ENCODE measurements at places on chromosomes 16 and 17.

DNA sequence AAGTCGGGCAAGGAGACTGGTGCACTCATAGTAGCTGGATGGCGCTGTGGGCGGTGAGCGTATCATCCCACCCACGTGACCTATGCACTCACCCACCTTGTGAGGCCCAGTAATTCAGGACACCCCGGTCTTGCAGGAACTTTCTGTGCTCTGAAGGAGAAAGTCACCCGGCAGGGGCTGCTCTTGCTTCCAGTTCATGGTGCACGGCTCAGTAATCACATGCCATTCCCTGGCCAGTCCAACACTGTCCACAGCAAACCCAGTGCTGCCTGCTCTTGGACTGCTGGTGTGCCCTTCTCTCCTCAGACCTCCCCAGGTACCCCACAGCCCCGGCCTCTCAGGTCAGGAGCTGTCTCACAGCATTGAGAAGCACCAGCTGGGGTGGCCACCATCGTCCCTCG lies 16.4 kb upstream of the RHBDF2 start:
- no peak for DNase-seq

DNA sequence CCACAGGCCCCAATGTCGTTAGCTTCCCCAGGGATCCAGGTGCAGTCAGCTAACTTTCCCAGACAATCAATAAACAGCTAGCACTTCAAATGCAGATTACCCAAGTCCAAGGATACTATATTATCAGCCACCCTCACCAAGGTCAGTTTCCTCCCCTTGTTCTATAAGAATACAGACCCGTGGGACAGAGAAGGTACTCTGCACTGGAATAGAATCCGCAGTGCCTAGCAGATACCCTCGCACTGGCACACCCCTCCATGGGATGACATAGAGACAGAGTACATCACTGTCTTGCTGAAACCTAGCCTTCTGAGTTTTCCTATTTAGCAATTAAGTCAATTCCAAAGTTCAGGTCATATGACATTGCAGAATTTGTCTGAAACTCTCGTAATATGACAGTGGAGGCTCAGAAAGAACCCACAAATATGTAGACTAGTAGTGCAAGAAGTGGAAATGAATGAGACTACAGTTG lies 40.0 kb upstream of the ABCA10 start:
- no peak for DNase-seq

DNA sequence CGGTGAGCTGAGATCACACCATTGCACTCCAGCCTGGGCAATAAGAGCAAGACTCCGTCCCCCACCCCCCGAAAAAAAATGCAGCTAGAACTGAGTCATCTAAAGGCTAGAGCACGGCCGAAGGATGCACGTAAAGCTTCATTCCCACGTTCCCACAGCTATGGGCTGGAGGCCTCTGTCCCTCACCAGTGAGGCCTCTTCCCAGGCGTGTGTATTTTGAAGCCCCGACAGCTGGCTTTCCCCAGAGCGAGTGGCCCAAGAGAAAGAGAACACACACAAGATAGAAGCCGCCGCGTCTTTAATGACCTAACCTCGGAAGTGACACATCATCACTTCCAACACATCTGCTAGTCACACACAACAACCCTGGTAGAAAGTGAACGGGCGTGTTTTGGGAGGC lies 6.6 kb upstream of the KCTD5 start:
- DNase-seq, result no peak

DNA sequence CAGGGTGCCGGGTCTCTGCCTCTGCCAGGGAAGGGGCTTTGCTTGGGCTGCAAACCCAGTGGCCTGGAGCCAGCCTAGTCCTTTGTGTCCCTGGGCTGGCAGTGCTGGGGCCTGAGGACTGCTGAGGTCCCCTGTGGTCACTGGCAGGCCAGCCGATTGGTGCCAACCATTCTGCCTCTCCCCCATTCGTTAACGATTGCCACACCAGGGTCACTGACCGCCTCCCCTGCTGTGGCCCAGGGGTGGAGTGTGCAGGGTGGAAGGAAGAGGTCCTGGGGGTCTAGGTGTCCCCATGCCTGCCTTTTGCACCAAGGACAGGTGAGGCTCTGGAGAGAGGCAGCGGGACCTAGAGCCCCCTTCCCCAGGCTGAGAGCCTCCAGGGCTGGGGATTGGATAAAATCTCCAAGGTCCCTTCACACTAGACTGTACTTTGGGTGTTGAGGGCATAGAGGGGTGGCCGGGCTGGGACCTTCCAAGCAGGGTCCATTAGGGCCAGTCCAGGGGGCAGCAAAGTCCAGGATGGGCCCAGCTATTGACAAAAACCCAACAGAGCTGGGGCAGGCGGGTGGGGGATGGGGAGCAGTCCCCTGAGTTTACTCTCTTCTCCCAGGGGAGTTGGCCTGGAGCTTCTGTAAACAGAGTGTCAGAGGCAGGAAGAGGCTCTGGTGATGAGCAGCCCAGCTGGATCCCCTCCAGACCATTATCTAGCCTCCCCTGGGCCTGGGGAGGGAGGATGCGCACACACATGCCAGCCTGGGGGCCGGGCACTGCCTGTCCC lies 1.1 kb downstream of the VASN start:
- DNase-seq, result no peak

GRCh38 chr16:85491058-85491771 lies 121.9 kb upstream of the GSE1 start:
- no peak for DNase-seq

GRCh38 chr17:4733073-4733531 lies 1.9 kb downstream of the MED11 start:
- DNase-seq, result no peak

DNA sequence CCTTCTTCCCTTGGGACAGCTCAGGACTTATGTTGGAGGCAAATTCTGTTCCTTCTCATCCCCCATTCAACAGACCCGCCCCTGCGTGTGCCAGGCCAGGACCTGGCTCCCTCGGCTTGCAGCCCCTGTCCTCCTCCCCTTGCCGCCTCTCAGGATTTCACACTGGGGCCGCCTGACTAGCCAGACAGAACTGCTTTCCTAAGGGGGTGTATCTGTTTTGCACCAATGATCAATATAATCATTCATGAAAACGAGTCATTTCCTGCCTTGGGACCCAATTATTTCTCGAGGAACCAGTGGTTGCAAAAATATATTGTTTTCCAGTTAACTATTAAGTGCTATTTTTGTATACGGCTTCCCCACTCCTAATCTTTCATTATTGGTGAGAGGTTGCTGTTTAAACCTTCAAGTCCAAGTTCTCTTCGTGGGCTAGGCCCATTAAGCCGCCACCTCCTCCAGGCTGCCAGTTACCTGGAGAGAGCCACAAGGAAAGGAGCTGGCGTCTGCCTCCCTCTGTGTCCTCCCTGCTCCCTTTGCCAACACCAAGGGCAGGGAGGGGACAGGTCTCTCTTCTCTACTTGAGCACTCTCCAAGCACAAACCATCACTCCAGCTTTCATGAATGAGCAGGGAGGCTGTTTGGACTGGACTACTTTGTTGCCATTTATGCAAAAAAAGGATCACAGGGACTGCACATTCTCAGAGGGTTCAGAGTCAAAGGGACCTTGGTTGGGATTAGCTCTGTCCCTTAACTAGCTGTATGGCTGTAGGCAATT lies 8.9 kb downstream of the DCAKD start:
- no peak for DNase-seq

DNA sequence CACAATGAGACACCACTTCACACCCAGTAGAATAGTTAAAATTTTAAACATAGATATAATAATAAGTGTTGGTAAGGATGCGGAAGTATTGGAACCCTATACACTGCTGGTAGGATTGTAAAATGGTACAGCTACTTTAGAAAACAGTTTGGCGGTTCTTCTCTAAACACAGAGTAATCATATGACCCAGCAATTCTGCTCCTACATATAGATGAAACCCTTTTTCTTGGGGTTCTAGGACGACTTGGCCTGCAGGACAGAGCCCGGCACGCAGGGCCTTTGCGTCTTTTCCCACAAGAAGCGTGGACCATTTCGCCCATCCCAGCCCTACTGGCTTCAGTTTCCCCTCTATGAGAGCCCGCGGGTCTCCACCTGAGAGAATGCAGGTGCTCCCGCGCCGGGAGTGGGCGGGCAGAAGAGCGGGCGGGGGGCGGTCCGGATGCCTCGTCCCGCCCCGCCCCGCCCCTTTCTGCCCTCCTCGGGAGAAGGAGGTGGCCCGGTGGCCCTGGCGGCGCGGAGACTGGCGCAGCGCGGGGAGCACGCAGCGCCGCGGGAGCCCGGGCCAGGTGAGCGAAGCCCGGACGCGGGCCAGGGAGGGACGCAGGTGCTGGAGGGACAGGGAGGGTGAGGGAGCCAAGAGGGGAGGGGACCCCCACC lies at the start of gene SDR42E2:
Gene SDR42E2 (plus strand): TSS at position 508 of the 657 bp plus-strand sequence. CDS start 3,077 bp downstream, outside the sequence.
- DNase-seq, result no peak

- no peak for DNase-seq
Observed at GRCh38 chr17:50331085-50331791, 14.7 kb upstream of the XYLT2 start.

DNA sequence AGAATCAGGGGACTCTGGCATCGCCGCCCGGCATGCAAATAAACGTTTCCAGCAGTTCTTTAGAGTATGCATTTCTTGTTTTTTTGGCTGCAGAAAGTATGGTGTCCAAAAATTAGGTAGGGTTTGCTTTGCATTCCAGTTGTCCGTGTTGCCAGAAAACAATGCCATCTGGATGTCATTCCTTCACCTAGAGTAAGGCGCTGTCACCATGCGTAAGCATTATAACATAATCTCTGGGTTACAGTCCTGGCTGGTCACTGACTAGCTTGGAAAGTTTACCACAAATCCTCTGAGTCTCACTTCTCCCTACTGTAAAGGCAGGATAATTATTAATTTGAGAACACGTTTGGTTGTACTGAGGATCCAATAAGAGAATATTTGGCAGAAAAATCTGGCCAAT lies 457.7 kb downstream of the XYLT1 start:
- no peak for DNase-seq
